ENCODE measurements at places on chromosomes 2 and 18.
A peak's percentile ranks its signal among the peaks of the same experiment; 100 is the strongest.

- DNase-seq: peak; percentile 48
Measured at GRCh38 chr18:10072671-10073175, 158.9 kb downstream of the VAPA start.

GRCh38 chr2:65031341-65032018 is 24.7 kb upstream of the CEP68 start:
- DNase-seq: peak; percentile 64

- no peak for DNase-seq
Measured at GRCh38 chr2:215366440-215367032, 54.7 kb downstream of the ATIC start.

DNA sequence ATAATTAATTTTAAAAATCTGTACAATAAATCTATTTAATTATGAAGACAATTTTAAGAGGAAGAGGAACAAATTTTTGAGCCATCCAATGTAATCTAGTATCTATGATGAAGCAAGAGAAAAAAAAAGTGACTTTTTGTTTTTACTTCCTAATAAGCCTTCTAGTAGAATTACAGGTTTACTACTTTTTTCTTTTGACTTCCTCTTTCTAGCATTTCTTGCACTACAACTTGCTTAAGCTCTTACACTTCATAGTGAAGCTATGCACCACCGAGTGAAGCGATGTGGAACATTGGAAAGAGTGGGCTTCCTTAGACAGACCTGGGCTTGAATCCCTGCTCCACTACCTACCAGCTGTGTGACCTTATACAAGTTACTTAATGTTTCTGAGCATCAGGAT is 2.1 kb downstream of the SERPINB2 start:
- peak; percentile 83 for DNase-seq
